ENCODE measurements at places on chromosomes 16 and 17.
A peak's percentile ranks its signal among the peaks of the same experiment; 100 is the strongest.

GRCh38 chr16:26987597-26988010, 79.1 kb upstream of the C16orf82 start:
- DNase-seq = no peak

GRCh38 chr17:81021531-81022343, 13.2 kb upstream of the BAIAP2 start:
- no peak for DNase-seq

- DNase-seq = no peak
These were observed 18.7 kb upstream of the KRT24 start for GRCh38 chr17:40722241-40722640.

DNA sequence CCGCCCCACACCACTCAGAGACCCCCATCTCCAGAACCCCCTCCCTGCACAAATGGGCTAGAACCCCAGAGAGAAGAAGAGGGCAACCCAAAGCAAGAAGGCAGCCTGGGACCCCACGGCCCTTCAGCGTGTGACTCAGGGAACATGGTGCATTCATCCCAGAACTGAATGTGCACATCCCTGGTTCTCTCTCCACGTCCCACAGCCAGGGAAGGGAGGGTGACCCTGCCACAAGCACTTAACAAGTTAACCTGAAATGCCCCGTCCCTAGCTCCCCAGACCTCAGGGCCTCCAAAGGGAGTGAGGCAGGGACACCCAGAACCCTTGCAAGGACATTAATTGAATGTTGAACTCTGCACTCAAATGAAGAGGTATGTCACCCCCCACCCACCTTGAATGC, 202.5 kb upstream of the TNRC6C start:
- DNase-seq = no peak

DNA sequence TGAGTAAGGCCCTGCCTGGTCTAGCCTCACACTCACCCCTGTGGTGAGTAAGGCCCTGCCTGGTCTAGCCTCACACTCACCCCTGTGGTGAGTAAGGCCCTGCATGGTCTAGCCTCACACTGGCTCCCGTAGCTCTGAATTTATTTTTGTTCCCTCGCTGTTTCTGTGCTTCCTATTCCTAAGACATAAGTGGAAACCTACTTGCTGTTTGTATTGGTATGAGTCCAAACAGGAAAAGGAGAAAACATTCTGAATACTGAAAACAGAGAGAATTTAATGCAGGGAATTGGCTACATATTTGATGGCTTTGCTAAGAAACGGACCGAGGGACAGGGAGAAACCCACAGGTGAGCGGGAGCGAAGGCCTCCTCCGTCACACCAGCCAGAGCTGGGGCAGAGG, 267.8 kb downstream of the FOXL1 start:
- DNase-seq = no peak

GRCh38 chr17:30599428-30600059, 122.3 kb downstream of the GOSR1 start:
- DNase-seq = no peak

GRCh38 chr17:63116967-63117830, 151.2 kb downstream of the TANC2 start:
- no peak for DNase-seq

GRCh38 chr17:17905036-17905320, 67.2 kb downstream of the TOM1L2 start:
- DNase-seq = no peak

DNA sequence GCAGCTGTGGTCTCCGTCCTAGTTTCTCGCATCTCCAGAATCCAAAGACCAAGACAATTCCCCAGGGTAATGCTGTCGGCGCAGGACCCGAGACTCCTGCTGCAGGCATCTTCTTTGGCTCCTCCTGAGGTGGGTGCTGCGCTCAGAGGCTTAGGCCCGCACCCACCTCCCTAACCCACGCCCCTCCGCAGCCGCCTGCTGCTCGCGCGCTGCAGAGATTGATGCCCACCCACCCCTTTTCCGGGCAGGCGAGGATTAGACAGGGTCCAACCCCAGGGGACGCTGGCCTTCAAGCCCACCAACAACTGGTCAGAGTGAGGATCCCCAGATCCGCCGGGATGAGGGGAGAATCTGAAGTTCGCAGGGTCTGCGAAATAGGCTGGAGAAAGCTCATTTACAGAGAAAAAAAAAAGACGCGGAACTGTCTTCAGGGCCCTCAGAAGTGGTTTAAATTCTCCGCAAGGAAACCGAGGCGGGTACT, 27.9 kb downstream of the SLFN11 start:
- no peak for DNase-seq

GRCh38 chr16:50338371-50339231, 30.2 kb downstream of the BRD7 start:
- no peak for DNase-seq

- no peak for DNase-seq
These were observed 112.1 kb downstream of the SNX11 start for GRCh38 chr17:48219617-48220016.

DNA sequence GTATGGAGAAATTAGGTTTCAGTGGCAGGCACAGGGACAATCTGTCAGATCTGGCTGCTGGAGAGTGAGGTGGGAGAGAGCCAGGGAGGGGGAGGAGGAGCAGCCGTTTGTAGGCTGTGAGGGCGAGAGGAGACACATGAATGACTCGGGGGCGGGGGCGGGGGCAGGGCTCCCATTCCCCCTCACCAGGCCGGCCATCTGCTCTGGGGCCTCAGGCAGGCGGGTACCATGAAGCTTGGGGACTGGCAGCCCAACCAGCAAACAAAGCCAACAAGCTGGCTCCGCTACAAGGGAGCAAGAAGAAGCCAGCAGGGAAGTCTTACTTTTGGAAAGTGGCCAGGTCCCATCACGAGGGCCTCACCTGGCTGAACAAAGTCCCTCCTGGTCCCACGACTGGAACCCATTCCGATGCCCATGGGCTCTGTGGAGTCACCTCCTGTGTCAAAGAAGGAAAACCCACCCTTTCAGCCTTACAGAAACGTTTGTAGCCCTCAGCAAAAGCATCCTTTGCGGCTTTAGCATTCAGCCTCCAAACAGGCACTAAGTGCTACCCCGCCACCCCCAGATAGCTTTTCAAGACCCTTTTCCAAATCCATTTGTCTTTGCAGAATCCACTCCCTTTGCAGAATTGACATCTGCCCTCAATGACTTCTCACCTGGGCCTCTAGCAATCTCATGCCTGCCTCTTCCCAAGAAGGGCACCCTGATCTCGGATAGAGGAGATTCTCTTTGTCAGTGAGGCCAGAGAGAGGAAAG, 9.2 kb upstream of the SSTR2 start:
- DNase-seq = no peak

DNA sequence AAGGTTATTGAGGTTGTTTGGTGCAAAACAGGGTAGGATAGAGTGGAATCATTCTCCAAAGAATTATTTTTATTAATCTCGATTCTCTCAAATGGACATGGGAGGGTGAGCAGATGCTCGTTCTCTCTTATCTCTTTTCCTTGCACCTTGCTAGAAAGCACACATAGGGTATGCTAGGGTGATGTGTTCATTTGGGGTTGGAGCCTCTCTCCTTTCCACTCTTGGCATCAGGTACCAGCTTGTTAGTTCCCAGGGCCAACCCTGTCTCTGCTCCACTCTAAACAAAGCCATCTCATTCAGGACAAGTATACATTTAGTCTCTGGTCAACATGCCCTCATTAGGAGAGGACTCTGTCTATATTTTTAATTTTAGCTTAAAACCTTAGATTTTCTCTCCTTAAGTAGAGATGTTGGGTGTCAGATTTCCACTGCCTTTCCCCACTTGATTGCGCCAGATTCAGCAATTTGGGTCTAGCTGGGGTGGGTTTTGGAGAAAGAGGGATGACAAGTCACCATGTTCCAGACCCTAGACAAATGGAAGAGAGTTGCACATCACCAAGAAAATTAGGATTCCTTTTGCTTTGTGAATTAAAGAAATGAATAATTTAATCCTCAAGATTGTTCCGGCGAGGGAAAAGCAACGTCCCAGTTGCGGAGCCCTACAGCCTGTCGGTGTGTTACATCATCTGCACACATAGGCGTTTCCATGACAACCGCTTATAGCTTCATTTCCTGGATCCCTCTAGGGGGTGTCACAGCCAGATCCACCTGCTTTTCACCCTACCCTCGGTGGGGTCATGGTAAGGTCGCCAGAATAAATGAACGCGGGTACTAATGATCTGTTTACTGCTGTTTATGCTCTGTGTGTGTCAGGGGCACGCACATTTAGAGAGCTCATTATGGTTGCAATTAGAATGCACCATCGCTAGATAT, 41.6 kb downstream of the SNX11 start:
- DNase-seq = no peak

DNA sequence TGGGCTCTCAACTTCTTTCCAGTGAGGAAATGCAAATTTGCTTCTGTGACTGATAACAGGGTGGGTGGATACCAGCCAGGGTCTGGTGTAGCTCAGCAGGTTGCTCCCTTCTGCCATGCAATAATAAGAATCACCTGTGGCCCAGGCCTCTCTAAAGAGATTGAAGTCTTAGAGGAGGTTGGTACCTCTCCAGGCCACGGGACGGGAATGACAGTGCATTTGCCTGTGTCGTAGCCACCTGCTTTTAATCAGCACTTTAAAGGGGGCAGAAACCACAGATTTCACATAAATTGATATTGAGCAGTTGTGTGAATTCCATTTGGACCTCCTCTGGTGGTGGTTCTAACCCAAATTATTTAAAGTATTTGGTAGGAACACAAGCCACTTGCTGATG, 246.9 kb downstream of the PRKCA start:
- no peak for DNase-seq

DNA sequence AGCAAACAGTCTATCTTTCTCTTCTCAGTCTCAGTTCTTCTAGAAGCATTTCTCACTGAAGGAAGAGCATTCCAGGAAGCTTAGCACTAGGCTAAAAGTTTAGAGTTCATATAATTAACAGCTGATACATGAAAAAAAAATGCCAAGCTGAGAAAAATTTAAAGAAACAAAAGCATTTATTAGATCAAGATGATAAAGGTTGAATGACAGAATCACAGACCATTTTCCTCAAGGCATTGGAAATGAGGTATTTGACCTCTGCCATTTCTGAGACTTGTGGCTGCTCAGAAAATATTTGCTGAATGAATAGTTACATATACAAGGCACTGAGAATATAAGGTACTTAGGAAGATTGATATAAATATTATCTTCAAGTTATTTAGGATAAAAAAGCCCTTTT, 901.6 kb upstream of the GOT2 start:
- DNase-seq = no peak

GRCh38 chr17:8056232-8056975, 17.5 kb downstream of the ALOX15B start:
- peak; percentile 85 for DNase-seq

- DNase-seq = no peak
These were observed 2.4 kb upstream of the SCIMP start for GRCh38 chr17:5236938-5237540.

- DNase-seq = peak; percentile 66
These were observed 142.1 kb upstream of the RPH3AL start for GRCh38 chr17:494601-495265.

DNA sequence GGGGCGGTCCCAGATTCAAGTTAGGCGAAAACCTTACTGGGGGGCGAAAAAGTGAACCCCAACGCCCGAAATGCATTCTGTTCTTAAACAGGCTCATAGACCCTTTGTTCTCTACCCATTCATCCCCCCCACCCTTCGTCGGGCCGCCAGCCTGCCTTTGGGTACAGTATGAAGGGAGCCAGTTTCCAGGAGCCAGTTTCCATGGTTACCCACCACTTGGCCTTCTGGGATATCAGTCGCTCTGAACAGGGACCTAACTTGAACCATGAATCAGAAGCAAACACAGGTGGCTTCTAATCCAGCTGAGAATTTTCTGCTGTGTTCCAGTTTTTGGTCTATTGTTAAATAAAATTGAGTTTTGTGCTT, 532 bp downstream of the DHX40 start:
- DNase-seq = peak; percentile 76

- DNase-seq = no peak
These were observed 74.7 kb upstream of the IRX3 start for GRCh38 chr16:54361246-54361645.

All from hematopoietic multipotent progenitor cell (in vitro differentiated cells).